ENCODE measurements at places on chromosomes 5 and 9.

- DNase-seq = no peak
Measured at GRCh38 chr9:105053209-105053652, 125.3 kb upstream of the ABCA1 start.

GRCh38 chr5:136453986-136454758 lies 88.8 kb upstream of the TRPC7 start:
- no peak for DNase-seq

DNA sequence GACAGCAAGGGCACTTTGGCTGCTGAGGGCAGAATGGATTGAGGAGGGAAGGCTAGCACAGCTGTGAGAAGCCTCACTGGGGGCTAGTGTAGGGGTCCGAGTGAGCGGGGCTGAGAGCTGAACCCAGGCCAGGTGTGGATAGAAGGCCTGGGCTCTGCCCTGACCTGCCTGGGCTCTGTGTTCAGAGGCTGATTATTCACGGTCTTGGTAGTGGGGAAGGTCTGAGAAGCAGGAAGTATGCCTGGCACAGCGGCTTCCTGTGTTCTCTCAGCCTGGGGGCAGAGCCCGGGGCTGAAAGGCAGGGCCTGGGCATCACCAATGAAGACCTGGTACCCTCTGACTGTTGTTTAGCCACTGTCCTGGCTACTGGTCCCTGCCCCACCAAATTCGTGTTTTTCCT lies 136.4 kb upstream of the TBC1D2 start:
- DNase-seq = no peak

DNA sequence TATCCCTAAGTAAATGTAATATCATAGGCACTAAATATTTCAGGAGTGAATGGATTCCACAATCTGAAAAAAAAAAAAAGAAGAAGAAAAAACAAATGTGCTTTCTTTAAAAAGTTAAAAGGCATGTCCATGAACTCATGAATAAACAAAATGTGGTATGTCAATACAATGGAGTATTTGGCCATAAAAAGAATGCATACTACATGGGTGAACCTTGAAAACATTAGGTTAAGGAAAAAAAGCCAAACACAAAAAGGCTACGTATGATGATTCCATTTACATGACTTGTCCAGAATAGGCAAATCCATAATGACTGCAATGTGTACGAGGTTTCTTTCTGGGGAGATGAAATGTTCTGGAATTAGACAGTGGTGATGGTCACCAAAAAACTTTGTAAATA lies 45.3 kb downstream of the FNIP1 start:
- DNase-seq = no peak

DNA sequence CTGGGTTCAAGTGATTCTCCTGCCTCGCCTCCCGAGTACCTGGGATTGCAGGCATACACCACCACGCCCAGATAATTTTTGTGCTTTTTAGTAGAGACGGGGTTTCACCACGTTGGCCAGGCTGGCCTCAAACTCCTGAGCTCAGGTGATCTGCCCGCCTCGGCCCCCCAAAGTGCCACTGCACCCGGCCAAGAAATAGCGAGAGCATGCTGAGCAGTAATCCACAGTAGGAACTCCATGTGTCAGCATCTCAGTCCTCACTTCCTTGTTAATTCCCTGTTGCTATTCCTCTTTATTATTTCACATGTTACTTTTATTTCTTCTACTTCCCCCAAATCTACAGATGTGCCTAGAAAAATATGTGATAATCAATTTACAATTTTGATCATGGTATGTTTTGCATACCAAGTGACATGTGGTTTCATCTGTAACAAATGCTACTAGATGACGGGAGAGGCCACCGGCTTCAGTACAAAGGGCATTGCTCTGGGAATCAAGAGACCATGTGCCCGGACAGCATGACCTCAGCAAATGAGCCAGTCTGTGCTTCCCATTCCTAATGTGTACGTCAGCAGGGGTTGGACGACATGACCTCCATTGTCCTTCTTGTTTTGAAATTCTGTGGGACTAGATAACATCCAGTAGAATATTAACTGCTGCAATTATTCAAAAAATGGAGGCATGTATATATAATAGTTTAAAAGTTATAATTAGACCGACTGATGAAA lies 61.6 kb downstream of the FNBP1 start:
- no peak for DNase-seq

DNA sequence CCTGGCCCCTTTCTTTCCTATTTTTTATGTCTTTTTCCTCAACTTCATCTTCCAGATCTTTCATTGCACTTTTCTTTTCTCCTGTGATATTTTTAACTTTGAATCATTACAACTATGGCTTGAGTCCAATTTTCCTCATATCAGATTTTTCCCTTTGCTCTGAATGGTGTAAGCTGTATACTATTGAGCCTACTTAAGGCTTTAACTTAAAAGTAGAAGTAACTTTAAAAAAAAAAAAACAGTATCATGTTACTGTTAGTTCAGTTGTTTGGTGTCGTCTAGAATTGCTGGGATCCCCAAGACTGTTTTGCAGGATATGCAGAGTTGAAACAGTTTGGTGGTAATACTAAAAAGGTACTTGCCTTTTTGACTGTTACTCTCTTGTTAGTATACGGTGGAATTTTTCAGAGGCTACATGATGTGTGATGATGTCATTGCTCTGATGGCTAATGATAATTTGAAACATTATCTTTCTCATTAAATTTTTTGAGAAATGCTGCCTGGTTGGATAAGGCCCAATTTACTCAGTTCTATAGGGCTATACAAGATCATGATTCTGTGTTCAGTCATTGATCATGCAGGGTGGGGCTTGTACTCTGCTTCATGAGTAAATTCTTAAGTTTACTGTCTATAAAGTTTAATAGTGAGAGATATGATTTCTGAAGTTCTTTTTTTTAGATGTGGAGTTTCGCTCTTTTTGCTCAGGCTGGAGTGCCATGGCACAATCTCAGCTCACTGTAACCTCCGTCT lies 8.8 kb downstream of the NAA35 start:
- DNase-seq = no peak

DNA sequence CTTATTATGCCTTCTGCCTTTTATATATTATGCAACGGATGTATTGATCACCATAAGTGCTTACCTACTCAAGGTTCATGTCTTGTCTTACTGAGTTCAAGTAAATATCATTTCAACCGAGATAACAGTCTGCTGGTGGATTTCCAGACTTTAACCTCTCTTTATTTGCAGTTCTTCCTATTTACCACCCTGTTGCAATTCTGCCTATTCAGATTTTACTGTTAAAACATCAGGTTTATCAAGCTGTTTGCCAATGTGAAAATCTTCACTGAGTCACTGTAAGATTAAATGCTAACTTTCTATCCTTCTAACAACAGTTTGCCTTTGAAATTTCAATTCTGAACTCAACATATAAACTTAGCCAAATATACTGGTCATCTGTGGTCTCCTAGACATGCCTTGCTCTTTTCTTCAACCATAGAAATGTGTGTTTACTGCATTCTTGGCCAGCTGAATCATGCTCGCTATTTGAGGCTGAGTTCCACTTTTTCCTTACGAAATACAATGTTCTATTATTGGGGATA lies 471.7 kb upstream of the RORB start:
- no peak for DNase-seq

GRCh38 chr5:67998709-67999261 lies 216.8 kb upstream of the PIK3R1 start:
- DNase-seq = no peak

DNA sequence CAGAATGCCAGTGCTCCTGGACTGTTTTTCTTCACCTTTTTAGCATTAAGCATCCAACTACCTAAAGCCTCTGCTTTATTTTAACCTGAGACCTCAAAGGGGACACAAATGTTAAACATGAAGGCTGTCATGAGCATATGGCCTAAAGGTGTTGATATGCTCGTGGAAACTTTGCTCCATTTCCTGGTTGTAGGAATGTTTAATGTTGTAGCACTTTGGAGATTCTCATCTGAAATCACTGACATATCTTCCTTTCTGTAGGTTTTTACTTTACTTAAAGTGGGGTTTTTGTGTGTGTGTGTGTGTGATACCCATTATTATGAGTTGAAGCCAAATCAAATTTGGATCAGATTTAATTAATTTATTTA lies 37.0 kb downstream of the HABP4 start:
- no peak for DNase-seq

- DNase-seq = no peak
Measured at GRCh38 chr9:2228132-2228531, 213.0 kb downstream of the SMARCA2 start.

DNA sequence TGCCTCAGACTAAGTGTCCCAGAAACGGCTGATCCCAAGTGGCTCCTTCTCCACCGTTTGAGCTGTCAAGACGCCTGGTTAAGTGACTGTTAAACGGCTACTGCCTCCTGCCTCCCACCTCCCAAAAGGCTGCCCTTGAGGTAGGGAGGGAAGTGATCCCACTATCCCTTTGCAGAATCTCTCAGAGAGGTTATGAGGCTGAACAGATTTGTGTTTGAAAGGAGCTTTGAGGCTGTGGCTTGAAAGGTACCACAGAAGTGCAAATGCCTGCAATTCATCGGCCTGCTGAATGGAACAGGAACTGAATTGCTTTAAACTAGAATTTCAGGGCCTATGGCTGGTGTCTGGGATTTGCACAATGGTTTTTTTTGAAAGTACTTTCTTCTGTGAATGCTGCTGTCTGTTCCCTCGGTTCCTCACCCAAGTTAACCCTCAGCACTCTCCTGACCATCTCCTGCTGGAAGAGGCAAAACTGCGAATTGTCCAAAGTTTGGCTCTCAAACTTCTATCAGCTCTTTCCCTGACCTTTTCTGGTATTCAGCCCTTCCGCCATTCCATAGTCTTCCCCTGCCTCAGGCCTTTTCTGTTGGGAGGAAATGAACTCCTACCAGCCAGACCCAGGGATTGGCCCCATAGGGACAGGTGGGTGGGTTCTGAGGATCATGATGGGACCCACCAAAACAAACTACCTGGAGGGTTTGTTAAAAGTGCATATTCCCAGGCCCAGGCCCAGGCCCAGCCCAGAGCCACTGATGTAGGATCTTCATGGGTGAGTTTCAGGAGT lies 453.3 kb downstream of the KDM4C start:
- DNase-seq = no peak

DNA sequence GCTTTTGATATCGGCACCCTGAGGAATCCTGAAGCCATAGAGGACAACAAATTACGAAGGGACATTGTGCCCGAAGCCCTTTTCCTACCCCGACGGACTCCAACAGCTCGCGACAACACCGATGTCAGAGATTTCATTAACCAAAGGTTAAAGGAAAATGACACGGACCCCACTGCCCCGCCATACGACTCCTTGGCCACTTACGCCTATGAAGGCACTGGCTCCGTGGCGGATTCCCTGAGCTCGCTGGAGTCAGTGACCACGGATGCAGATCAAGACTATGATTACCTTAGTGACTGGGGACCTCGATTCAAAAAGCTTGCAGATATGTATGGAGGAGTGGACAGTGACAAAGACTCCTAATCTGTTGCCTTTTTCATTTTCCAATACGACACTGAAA lies 129.5 kb downstream of the CDH6 start:
- DNase-seq = no peak

- DNase-seq = no peak
Measured at GRCh38 chr5:97193355-97193688, 10.3 kb upstream of the RIOK2 start.

DNA sequence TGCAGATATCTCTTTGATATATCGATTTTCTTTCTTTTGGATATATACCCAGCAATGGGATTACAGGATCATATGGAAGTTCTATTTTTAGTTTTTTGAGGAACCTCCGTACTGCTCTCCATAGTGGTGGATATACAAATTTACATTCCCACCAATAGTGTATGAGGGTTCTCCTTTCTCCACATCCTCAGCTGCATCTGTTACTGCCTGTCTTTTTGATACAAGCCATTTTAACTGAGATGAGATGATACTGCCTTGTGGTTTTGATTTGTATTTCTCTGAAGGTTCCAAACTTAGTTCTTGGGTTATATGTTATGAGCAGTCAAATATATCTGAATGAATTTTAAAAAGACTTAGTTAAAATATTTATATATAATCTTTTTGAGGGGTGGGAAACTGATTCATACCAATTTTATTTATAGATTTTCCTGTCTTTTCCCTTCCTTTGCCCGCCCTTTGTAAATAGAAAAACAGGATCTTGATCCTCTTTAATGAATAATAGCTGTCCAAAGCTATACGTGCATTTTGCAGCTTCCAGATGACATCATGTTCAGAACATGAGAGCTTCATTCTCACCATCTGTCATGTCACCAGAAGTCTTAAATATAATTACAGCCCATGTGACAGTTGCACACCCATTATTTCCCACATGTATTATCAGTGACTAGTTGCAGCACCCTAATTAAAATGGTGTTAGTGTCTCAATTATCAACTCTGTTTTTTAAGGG lies 6.2 kb upstream of the ARHGEF28 start:
- no peak for DNase-seq

- DNase-seq = no peak
Measured at GRCh38 chr9:96186591-96187011, 115.4 kb downstream of the HSD17B3 start.

GRCh38 chr5:141585594-141585993 lies 33.2 kb downstream of the DIAPH1 start:
- no peak for DNase-seq

GRCh38 chr5:139640421-139641115 lies 7.6 kb upstream of the CXXC5 start:
- DNase-seq = no peak

DNA sequence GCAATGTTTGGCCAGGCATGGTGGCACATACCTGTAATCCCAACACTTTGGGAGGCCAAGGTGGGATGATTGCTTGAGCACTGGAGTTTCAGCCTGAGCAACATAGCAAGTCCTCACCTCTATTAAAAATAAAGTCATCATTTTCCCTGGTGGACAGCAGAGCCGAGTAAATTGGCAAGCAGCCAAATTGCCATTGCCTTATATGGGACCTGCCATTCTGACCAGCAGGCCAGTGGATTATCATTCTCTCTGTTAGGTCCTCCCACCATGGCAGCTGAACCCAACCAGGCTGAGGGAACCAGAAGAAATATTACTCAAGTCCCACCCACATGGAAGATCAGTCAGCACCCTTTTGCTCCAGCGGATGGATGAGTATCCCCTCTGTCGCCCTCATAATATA lies 1829.9 kb downstream of the EFNA5 start:
- DNase-seq = no peak

GRCh38 chr5:169803077-169803981 lies 166.3 kb downstream of the DOCK2 start:
- no peak for DNase-seq

- no peak for DNase-seq
Measured at GRCh38 chr5:107576736-107577393, 93.9 kb downstream of the EFNA5 start.

- DNase-seq = no peak
Measured at GRCh38 chr5:145854651-145855258, 18.1 kb downstream of the GRXCR2 start.

- DNase-seq = no peak
Measured at GRCh38 chr9:126457175-126457547, 130.5 kb downstream of the MVB12B start.

- no peak for DNase-seq
Measured at GRCh38 chr5:108858959-108859358, 111.3 kb downstream of the FER start.

- no peak for DNase-seq
Measured at GRCh38 chr5:65769539-65769938, 47.5 kb downstream of the NLN start.
